ENCODE measurements at places on chromosomes 5 and 9.

- no peak for DNase-seq
Measured at GRCh38 chr9:131980267-131981016, 99.2 kb downstream of the MED27 start.

- DNase-seq = no peak
Measured at GRCh38 chr5:181047921-181048320, 7.9 kb downstream of the BTNL9 start.

GRCh38 chr5:16897284-16897704, 38.8 kb downstream of the MYO10 start:
- DNase-seq = no peak

DNA sequence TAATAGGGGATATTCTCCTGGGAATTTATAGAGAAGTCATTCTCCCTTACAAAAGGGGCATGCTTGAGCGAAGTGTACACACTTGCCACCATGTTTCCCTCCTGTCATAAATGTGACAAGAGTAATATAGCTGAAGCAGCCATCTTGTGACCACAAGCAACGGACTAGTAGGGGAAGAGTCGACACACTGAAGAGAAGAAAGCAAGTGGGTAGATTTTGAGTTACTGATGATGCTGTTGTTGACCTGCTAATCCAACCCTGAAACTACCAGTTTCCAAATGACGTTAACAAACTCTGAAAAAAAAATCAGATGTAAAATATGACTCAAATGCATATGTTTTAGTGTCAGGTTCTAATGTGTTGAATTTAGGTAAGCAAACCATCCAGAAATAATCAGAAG, 350.4 kb downstream of the CDH10 start:
- no peak for DNase-seq

DNA sequence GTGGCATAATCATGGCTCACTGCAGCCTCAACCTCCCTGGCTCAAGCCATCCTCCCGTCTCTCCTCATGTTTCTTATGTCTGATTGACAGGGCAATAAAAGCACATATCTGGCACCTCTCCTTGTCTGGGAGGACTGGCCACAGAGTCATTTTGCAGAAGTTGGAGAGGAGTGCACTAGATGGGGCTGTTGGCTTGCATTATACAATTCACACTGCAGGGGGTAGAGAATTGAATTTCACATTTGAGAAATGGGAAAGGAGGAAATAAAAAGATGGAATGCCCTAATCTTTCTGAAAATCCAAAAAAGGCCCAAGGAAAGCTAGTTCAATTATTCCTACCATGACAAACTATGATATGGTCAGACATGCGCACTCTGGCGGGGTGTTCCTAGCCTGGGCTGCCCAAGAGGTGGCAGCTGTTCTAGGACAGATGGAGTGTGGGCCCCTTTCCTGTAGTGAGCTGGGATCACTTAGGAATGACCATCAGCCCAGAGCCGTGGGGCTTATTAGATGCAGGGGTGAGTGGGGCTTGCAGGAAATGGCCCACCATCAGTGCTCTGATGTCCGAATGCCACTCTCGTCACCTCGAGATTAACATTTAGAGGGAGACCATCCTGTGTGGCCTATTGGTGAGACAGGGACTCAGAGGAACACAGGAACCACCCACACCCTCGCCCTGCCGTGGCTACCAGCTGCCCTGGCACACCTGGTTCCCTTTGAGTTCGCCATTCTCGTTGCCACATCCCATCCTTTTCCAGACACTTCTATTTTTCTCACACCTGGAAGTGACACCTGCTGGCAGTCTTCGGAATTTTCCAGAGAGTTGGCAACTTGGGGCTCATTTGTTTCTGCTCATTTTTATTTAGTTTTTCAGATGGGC, 21.8 kb upstream of the ANKRD18A start:
- DNase-seq = no peak
